ENCODE measurements at places on chromosomes 12 and 14. TPM values are rescaled to one million over a fixed set of nuclear protein-coding genes. Genes with fewer than 3 reads are reported as not detected.
A peak's percentile ranks its signal among the peaks of the same experiment; 100 is the strongest.

GRCh38 chr14:74949859-74950573 is 5.4 kb downstream of the PGF start:
- no peak for DNase-seq

DNA sequence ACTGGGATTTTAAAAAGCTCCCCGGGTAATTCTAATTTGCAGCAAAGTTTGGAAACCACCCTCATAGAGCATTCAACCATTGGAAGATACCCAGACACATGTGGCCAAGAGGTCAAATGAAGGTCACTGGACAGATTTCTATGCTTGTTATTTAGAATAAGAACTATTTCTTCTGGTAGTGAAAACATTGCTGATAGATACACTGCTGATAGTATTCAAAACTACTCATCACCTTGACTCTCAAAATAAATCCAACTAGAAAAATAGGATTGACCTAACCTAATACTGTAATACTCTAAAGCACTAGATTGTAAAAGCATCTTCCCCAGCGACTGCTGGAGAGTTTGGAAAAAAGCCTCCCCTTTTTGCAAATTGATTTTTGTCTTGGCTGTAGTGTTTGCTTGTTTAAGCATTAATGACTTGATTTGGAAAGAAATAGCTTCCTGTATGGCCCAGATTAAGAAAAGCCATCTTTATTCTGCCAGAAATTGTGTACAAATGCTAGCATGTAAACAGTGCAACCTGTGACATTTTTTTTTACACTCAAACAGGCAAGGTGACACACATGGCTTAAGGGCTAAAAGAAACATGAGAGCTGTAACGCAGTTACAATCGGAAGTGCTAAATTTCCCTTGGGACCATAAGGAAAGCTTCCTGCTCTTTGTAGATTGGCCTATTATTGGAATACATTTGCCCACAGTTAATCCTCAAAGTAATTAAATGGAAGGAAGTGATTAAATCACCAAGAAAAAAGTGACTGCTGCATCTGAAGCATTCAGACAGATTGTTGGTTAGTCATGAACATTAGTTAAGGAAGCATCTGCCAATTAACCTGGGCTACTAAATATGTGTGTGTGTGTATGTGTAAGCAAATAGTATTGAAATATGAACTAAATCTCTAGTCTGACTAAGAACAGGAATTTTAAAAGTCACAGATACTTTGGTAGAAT is 356.5 kb upstream of the ATP2B1 start:
- no peak for DNase-seq

- DNase-seq = peak; percentile 74
These were observed 5.7 kb upstream of the NEK9 start for GRCh38 chr14:75132382-75133086.

GRCh38 chr14:69710378-69710777 is 56.6 kb upstream of the SRSF5 start:
- DNase-seq = no peak

DNA sequence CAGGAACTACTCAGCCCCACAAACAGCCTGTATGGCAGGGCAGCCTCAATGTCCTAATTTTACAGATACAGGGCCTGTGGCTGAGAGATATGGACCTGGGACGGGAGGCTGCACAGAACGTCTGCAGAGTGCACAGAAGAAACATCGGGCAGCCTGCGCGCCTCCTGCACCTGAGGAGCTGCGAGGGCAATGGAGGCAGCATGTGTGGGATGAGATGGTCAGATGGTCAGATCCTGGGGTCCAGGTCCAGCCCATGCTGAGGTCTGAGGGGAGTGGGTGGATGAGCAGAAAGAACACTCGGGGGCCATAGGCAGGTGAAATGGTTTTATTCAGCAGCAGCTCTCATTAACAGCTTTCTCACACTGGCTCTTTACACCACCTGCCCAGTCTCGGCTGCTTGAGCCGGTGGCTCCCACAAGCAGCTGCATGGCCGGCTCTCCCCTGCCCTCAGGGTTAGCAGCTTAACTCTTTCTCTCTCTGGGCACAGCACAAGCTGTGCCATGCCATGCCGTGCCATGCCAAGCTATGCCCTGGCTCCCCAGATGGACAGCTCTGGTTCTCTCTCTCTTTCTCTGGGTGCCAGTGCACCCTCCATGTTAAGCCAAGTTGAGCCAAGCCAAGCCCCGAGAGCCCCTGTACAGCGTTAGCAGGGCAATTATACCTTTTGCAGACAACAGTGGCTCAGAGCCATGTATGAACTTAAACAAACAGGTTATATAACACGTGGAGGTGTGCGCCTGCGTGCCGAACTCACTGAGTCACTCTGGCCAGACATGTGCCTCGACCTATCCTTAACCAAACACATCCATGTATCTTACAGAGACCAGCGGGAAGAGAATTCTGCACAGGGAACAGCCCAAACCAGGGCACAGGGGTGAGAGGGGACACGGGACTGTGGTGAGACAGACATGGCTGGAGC is 47.6 kb downstream of the RIMBP2 start:
- DNase-seq = no peak

- no peak for DNase-seq
These were observed 477 bp upstream of the DDX47 start for GRCh38 chr12:12812618-12813119.

- no peak for DNase-seq
These were observed 15.0 kb upstream of the FOXG1 start for GRCh38 chr14:28751467-28752058.

DNA sequence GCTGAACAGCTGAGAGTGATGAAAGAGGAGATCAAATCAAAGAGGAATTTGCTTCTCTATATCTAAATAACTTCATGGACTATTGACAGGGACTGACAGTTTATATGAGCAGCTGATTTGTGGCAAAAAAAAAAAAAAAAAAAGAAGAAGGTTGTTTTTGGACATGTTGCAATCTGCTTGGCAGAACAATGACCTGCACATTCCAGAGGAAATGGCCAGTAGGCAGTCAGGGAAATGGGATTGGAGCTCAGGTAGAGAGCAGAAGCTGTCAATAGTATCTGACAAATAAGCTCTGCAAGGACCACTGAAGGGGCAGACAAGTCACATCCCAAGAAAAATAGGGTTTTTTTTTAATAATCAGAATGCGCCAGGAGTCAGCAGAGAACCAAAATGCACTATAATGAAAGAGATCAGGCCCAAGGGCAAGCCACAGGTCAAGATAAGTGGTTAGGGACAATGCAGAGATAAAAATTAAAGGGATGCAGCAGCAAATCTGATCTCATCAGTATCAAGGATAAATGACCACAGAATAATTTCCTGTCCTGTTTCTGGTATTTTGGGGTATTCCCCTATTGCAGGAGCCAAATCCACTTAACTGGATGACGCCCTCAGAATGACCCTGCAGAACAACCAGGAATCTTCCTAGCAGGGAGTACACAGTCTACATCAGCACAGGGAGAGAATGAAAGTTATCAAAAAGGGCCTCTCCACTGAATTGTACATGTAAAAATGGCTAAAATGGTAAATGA is 22.6 kb upstream of the DUSP16 start:
- no peak for DNase-seq

DNA sequence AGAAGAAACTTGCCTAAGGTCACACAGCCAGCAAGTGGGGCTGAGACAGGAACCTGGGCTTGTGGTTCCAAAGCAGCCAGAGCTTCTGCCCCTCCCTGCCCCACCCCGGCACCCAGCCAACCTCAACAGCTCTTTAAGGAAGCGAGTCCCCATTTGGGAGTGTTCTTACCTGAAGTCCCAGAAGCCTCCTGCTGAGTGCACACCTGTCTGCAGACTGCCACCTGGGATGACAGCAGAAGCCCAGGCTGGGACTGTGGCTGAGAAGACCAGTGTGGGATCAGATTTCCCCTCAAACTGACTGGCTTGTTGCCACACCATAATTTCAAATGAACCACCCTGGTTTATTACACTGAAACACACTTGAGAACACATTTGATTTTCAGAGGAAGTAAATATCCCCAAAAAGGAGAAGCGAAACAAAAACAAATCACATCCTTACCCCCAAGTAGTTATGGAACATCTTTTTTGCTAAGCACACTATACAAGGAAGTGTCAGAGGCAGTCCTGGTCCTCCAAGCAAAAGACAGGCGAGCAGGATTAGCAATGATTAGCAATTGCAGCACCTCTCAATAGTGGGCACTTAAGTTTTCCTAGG is 6.3 kb upstream of the RIN3 start:
- DNase-seq = no peak

DNA sequence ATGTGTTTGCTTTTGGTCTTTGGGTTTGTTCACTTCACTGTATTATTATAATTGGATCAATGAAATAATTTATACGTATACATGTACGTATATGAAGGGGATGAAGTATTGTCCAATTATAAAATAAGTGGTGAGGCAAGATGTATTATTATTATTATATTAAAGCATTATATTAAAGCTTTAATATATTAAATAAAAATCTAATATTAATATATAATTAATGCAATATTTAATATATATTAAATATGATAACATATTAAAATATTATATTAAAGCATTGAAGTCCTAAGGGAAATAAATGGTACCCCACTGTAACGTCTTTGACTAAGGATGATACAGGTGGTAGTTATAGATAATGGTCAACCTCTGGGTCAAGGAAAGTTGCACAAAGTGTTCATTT is 63.7 kb upstream of the RTL1 start:
- DNase-seq = no peak

Gene TAS2R13
- 0.52 TPM for total RNA-seq

Gene AKAP5
- 2.2 TPM for total RNA-seq

Gene GNG2
- total RNA-seq = 49.4 TPM

Gene HHIPL1
- total RNA-seq = 0.33 TPM

Measured in thymus (tissue), 14 donors.